Natural killer cell treated with Interleukin-12 subunit alpha and Interleukin-12 subunit beta and Interleukin-15 and Interleukin-18, amount 100 ng/mL, for 72 hours (primary cell): ENCODE measurements at places on chromosomes 2 and 18. TPM values are rescaled to one million over a fixed set of nuclear protein-coding genes. Genes with fewer than 3 reads are reported as not detected.

CDH19 gene
- total RNA-seq = not detected

RTP5 gene
- not detected for total RNA-seq

TTC39C gene
- total RNA-seq = 69.7 TPM

GKN1 gene
- total RNA-seq = not detected

RHOB gene
- 12.1 TPM for total RNA-seq

HOXD8 gene
- total RNA-seq = not detected

RAB12 gene
- total RNA-seq = 19.1 TPM

FZD7 gene
- 1.6 TPM for total RNA-seq

CNTNAP5 gene
- total RNA-seq = not detected

- no peak for DNase-seq
These were observed 385.0 kb upstream of the FAM98A start for GRCh38 chr2:33984131-33984530.

DNA sequence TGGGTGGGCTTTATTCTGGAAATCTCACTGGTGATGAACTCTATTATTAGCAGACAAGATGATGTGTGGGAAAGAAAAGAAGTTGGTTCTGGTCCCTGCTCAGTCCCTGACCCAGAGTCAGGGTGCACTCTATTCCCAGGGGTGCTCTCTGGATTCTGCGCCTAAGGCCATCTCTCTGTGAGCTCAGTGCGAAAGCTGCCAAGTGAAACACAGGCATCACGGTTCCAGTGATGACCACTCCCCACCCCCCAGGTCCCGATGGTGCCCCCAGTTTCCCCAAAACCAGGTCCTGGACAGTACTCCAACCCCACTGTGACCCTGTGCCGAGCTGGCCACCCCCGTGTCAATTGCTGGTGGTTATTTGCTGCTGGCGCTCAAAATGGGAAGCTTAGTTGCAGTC lies 30.1 kb downstream of the RHOB start:
- DNase-seq = no peak

DNA sequence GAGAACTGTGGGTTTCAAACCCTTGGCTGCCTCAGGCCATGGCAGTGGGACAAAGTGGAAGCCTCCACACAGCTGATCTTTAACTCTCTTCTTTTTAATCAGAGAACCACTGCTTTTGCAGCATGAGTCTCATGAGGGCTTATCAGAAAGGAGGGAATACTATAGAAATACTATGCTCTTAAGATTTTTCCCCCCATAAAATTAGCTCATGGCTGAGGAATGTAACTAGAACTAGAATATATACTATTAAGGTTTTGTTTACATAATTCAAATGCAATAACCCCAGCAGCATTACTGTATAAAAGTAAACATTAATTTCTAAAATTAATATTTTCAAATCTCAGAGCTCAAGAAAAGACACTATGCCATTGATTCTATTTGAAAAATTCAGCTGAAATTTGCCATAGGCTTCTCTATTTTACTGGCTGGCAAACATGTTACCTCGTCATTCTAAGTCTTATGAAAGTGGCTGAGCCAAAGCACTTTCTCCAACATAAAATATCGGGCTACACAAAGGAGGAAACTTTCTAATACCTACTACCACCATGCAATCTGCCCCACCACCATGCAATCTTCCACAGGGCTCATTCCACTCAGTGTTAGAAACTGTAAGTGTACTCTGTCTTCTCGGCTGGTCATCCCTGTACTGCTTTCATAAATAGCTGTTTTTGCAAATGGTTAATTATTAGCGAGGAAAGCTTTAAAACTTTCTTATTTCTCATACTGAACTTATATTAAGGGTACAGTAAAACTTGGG lies 42.5 kb downstream of the WDR35 start:
- DNase-seq = no peak

GRCh38 chr18:903701-904100 lies 970 bp upstream of the ADCYAP1 start:
- DNase-seq = no peak

DNA sequence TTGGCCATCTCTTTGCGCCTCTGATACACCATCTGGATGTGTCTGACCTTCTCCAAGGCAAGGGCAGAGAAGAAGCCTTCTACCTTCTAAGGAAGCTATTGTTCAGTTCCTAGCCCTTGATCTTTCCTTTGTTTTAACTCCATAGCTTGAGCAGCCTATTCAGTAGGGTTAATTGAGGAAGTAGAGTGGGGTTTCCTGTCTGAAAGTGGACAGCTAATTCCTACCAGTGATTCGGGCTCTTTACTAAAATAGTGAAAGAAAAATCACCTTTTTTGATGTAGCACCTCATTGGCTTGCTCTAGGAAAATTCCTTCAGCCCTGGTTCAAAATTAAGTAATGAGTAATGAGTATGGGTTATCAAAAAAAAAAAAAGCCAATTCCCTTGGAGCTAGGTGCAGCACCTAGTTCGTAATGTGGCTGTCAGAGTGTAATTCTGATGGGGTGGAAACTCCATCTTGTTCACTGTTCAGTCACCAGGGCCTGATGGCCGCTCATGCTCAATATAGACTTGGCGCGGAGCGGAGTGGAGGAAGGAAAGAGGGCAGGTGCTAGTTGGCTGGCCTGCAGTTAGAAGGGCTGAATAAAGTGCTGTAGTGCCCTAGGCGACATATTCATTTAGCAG lies 2.9 kb upstream of the MGAT5 start:
- no peak for DNase-seq

- no peak for DNase-seq
These were observed 140.5 kb downstream of the TPGS2 start for GRCh38 chr18:36688020-36688965.

GRCh38 chr2:65067806-65068553 lies 11.8 kb downstream of the CEP68 start:
- DNase-seq = no peak

GRCh38 chr2:84631047-84631446 lies 114.7 kb downstream of the DNAH6 start:
- DNase-seq = no peak

GRCh38 chr18:45538444-45538843 lies 76.8 kb upstream of the SLC14A2 start:
- DNase-seq = no peak

DNA sequence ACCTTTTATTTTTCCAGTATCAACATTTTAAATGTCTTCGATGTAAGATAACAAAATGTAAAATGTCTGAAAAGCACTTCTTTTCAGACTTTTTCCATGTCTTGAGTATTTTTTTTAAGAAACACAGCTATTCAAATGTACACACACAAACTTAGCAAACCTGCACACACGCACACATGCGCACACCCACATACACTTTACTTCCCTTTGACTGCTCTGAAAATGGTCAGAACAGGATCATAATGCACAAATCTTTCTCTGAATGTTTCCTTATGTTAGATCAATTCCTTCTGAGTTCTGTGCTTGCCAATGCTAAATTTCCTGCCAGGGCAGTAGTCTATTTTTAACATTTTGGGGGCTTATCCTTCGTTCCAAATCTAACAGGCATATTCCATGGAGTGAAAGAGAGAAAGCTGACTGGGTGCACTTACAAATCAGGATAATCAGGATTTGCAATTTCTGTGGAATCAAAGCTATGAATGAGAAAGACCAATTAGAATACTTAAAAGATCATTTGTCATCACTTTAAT lies 136.3 kb downstream of the ZEB2 start:
- DNase-seq = no peak

DNA sequence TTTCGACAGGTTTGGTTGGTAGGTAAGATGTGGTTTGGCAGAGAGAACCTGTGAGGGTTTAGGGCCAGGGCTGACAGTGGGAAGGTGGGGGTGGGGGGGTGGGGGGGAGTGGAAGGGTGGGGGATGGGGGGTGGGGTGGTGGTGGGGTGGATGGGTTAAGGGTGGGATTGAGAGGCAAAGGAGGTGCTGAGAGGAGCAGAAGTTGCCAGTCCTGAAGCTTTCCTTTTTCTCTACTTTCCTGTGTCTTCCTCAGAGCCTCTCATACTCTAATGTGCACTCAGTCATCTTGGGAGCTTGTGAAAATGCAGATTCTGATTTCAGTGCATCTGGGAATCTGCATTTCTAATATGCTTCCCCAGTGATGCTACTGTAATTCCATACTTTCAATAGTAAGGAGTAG lies 21.0 kb downstream of the MAP4K4 start:
- no peak for DNase-seq
